GM04503 (cell line): ENCODE measurements at places on chromosomes 2 and 18.
A peak's percentile ranks its signal among the peaks of the same experiment; 100 is the strongest.

GRCh38 chr18:31041271-31042083 is 1.1 kb downstream of the DSC3 start:
- DNase-seq = no peak

- DNase-seq = no peak
These were observed 78.7 kb downstream of the APOB start for GRCh38 chr2:20965221-20965620.

GRCh38 chr2:172628085-172628484 is 72.2 kb downstream of the PDK1 start:
- no peak for DNase-seq

GRCh38 chr2:231673348-231673770 is 35.0 kb upstream of the PTMA start:
- DNase-seq = no peak

DNA sequence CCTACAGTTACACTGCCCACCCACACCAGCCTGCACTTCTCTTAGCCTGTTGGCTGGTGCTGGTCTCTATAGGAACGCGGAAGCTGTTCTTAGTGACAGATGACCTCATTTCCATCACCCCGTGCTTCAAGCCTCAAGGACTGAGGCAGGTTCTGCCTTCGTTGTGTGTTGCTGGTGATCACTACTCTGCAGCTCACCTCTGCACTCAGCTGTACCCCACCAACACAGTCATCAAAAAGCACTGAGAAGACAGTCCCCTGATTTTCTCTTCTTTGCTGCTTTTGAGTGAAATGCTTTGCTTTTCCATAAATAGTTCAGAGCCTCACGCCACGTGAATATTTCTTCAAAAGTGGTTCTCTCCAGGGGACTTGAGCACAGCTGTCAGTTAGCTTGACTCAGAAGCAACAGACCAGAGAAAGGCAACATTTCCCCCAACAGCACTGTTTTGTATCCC is 225.7 kb upstream of the CCDC150 start:
- no peak for DNase-seq

DNA sequence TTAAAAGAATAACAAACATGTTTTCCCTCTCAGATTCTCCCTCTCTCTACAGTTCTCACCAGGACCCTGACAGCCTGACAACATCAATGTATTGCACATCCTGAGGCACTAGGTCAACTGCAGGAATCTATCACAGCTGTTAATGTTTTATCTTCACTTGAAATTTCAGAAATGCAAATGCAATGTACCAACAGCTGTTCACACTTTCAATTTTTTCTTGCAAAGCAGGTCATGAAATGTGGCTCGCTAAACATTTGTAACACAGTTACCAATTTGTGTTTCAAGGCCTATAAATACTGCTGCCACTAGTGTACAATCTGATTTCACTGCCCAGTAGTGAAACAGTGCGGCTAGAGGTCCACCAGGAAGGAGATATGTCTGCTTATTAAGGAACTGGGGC is 147.8 kb downstream of the EXOC6B start:
- DNase-seq = no peak

GRCh38 chr18:37435150-37435867 is 130.3 kb downstream of the CELF4 start:
- no peak for DNase-seq

GRCh38 chr2:202060218-202060617 is 12.8 kb upstream of the KIAA2012 start:
- no peak for DNase-seq

DNA sequence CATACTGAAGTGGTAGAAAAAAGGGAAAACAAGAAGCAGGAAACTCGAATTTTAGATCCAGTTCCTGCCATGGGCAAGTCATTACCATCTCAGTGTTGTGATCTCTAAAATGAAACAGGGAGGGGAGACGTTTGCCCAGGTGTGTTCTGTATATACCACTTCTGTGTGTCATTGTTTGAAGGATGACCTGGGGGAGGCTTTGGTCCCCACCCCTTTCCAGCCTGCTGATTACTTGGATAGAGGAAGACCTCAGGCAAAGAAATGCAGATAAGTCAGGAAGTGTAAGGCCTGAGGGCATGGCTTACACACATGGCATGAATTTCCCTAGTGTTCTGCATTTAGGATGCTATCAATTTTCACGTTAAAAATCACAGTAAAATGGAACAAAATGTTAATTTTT is 205.2 kb upstream of the CXCR4 start:
- DNase-seq = no peak

DNA sequence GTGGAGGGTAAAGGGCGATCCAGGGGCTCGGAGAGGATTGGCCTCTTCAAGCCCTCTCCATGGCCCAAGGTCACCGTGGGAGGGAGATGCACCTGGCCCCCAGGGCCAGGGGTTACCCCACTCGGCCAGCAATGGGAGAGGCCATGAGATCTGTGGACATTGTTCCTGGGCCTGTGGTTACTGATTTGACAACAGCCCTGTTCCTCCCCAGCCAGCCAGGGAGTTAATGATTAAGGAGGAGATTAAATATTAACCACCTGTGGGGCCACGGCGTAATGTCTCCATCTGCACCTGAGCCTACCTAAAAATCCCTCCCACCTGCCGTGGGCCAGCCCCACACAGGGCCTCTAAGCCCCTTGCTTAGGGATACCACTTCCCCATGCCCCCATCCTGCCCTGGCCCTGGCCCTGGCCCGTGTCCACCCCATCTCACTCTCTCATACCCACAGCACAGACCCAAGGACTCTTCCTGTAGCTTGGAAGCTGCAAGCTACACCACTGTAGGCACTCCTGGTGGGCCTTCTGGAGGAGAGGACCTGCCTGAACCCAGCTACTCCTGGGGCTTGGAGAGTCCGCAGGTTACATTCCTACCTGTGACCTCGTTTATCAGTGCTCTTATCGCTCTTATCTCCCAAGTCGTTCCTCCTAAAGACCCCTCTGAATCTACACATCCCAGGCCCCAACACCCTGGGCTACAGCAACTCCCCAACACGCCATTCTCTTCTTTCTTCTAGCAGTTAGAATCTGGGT is 32.1 kb downstream of the ZFP36L2 start:
- no peak for DNase-seq

- no peak for DNase-seq
These were observed 188.4 kb downstream of the SH3BP4 start for GRCh38 chr2:235139956-235140800.

DNA sequence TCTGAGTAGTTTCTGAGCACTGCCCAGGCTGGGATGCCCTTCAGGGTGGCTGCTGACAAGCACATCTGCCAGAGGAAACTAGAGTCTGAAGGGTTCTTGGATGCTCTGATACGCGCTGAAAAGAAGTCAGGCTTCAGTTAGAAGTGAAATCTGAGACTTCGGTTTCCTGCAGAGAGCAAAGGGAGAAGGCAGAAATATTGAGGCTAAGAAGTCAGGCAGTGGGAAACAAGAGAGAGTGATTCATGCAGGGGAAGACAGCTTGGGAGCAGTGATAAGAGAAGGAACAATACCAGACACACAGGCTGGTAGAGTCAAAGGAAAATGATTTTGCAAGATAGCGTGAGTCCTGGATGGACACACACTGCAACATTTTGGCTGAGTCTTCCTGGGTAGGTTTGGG is 51.0 kb upstream of the BOD1L2 start:
- no peak for DNase-seq

GRCh38 chr2:68385220-68385906 is 20.3 kb downstream of the PLEK start:
- no peak for DNase-seq

DNA sequence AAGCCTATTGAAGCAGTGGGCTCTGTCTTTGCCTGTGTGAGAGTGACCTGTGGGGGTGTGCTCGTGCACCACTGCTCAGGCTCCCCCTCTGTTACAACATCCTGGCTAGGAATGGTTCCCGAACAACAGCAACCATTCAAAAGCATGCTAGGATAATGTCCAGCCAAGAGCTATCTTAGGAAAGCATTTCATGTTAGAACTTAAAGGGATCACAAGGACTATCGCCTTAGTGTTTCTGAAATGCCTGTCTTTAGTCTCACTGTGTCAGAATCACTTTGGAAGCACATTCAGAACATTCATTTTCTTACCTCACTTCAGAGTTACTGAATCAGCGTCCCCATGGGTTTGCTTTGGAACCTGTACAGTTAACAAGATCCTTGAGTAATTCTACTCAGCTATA is 134.9 kb upstream of the DSEL start:
- DNase-seq = no peak

GRCh38 chr2:71465356-71465755 is 12.0 kb downstream of the DYSF start:
- no peak for DNase-seq

- DNase-seq = peak; percentile 69
These were observed 79.6 kb downstream of the USP40 start for GRCh38 chr2:233486778-233487552.

DNA sequence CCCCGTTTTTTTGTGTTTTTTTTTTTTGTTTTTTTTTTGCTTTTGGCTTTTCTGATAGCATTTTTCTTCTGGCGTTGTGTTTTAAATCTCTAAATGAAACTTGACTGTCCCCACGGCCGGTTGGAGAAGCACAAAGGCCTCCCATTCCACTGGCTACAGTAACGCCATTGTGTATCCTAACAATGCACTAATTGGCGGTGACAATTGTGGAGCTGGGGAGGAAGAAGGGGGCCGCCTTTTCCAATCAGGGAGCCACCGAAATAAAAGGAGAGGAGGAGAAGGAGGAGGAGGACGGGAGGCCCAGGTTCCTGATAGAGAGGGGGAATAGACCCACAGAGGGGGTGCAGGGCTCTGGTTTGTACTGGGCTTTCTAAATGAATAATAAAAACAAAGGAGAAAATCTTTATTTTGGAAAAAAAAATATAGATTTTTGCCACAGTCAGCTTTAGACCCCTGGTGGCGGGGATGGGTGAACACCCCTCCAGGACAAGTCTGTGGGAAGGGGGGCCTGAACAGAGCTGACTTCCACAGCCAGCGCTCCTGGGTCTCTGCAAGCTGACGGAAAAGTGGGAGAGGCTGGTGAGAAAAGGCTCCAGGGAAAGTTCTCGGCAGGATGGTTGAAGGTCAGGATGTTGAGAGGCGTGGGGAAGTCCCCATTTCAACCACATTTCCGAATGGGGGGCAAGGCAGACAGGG is 43.7 kb upstream of the FZD5 start:
- DNase-seq = no peak

DNA sequence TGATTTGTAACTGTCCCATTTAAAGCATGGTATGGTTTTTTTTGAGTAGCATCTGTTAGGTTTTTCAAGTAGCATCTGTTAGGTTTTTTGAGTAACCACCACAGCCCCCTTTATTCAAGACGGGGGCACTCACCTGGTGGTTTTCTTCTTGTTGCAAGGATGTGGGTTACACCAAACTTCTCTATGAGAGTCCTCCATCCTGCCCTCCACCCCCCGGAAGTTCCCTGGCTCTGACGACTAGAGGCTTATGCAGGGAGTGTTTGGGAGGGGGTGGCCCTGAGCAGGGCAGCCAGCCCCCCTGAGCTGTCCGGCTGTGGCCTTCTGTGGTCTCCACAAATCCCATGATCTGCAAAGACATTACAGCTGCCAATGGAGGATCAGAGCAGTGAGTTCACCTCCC is 39.3 kb downstream of the MTCL1 start:
- no peak for DNase-seq

- no peak for DNase-seq
These were observed 19.4 kb downstream of the MGAT4A start for GRCh38 chr2:98711506-98711905.

DNA sequence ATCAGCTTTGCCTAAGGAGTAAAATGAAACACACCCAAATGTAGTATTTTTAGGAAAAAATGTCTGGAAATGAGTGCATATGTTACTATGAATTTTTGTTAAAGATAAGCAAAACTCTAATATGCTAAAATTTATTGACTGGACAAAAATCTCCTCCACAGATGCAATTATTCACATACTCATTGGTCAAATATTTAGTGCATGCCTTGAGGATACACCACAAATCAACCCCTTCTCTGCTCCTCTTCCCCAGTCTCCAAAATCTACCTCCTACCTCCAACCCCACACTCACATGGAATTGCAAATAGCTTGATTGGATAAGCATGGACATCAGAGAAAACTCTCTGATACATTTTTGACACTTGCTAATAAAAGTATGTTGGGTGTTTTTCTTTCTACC is 95.6 kb upstream of the CDC42EP3 start:
- DNase-seq = no peak

DNA sequence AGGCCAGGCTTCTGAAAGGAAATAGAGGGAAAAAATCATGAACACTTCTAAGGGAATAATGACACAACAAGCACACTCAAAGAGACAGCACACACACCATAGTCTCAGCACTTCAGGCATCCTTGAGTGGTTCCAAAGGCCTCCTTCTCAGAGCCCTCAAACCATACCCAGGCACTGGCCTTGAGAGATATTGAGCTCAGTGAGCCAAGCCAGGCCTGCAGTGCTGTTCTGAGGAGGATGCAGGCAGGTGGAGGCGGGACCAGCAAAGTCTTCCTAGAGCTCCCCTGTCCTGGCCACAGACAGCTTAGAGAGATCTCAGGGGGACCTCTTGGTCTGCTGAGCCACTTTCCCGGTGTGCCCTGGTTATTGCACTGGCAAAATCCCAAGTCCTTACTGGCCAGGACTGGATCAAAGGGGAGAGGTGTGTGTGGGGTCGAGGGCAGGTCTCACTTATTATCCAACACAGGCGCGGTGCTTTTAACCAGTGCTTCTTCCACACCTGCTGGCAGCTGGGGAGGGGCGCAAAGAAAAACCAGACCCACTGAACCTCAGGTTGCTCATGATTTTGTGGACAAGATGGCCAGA is 86.8 kb upstream of the HAAO start:
- DNase-seq = no peak

- DNase-seq = no peak
These were observed 286.5 kb upstream of the REV1 start for GRCh38 chr2:99776206-99776905.

DNA sequence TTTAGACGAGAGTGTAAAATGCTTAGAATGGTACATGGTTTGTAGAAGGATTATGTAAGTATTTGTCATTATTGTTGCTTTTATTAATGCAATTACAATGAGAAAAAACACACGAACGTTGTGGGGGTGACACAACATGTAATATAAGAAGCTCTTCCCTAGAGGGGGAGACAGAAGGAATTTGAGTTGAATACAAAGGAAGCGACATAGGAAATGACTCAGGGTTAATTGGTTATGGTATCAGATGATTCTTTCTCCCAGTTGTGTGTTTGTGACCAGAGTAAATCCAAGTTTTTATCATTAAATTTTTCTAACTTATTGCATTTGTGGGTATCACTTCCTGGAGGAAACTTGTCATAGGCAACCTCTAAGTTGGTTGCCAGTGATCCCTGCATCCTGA is 625.6 kb upstream of the CDH2 start:
- no peak for DNase-seq

DNA sequence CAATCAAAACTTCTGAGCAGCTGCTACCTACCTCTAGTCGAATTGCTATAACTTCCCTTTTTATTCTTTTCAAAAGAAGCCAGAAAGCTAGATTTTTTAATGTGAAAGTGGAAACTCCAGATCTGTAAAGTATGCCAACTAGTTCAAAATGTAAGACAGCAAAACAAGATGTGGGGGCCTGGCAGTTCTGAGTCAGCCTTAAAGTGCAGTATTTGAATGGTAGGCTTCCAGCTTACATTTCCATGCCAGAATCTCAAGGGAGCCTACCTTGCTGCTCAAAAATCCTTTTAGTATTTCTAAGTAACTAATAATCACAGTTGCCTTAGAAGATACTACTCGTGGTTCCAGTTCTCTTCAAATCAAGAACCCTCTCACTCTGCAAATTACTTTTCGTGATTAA is 1288.7 kb downstream of the LRP1B start:
- DNase-seq = no peak

GRCh38 chr18:56067969-56068671 is 480.1 kb upstream of the TCF4 start:
- DNase-seq = peak; percentile 66
